Activated CD4-positive, alpha-beta memory T cell treated with anti-CD3 and anti-CD28 coated beads, Interleukin-2, amount 10 ng/mL, durations not matched to agents 7 days and 5 days (primary cell): ENCODE measurements at places on chromosomes 3 and 15. TPM values are rescaled to one million over a fixed set of nuclear protein-coding genes. Genes with fewer than 3 reads are reported as not detected.
A peak's percentile ranks its signal among the peaks of the same experiment; 100 is the strongest.

- no peak overlapping the region for H3K27ac ChIP-seq
- H3K36me3 ChIP-seq = peaks cover 3% of the 10 kb centered on the region
- no peak overlapping the region for H3K4me3 ChIP-seq
- peaks cover 8% of the 10 kb centered on the region for H3K4me1 ChIP-seq
- DNase-seq = no peak
- H3K27me3 ChIP-seq = peaks cover 11% of the 10 kb centered on the region
Measured at GRCh38 chr3:171688002-171688401, 122.3 kb downstream of the PLD1 start.

- peak overlapping the region; percentile 23 for H3K27ac ChIP-seq
- H3K4me1 ChIP-seq = peaks cover 24% of the 10 kb centered on the region
- peaks cover 69% of the 10 kb centered on the region for H3K36me3 ChIP-seq
- no peak overlapping the region for H3K4me3 ChIP-seq
- no peak for DNase-seq
Measured at GRCh38 chr15:90465930-90466567, 63.7 kb upstream of the CRTC3 start.

ARL6 gene
- total RNA-seq = 7.6 TPM

ADCY5 gene
- not detected for total RNA-seq

GRCh38 chr3:122382888-122383666, at the start of gene MIX23:
TSS of gene MIX23 (minus strand) at chr3:122383231. CDS start at chr3:122383224, 7 bp downstream.
- H3K4me1 ChIP-seq = peaks cover 57% of the 10 kb centered on the region
- no peaks in the 10 kb centered on the region for H3K27me3 ChIP-seq
- peak within 1 kb of the TSS; percentile 88 for H3K4me3 ChIP-seq
- DNase-seq = peak; percentile 87
- H3K27ac ChIP-seq = peak within 1 kb of the TSS; percentile 86

GRCh38 chr3:185645596-185646381, 59.7 kb downstream of the SENP2 start:
- H3K27ac ChIP-seq = no peak overlapping the region
- H3K36me3 ChIP-seq = no peaks in the 10 kb centered on the region
- H3K4me1 ChIP-seq = no peaks in the 10 kb centered on the region
- peaks cover 7% of the 10 kb centered on the region for H3K27me3 ChIP-seq

DNA sequence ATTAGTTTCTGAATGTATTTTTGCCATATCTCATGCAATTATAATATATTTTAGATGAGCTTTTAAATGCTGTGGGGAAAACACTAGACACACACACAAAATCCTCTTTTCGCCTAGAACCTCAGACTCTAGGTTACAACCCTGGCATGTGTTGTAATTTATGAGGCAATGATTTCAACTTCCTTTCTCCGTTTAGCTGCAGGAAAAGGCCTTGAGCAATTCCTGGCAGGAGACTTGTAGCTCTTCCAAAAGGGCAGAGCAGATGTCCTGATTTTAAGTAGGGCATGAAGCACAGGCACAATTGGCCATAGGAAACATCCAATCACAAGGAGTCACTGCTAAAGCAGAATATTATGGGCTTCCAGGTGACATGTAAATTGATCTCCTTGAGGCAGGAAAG, 82.0 kb downstream of the GPR156 start:
- no peaks in the 10 kb centered on the region for H3K36me3 ChIP-seq
- H3K4me3 ChIP-seq = no peak overlapping the region
- no peaks in the 10 kb centered on the region for H3K27me3 ChIP-seq
- H3K27ac ChIP-seq = no peak overlapping the region
- DNase-seq = no peak
- no peaks in the 10 kb centered on the region for H3K4me1 ChIP-seq

PLAAT1 gene
- not detected for total RNA-seq

NANOGP8 gene
- not detected for total RNA-seq

CFAP100 gene
- total RNA-seq = not detected

GRCh38 chr15:34933432-34933975, 36.0 kb downstream of the AQR start:
- H3K27ac ChIP-seq = no peak overlapping the region
- H3K4me1 ChIP-seq = peaks cover 13% of the 10 kb centered on the region
- peaks cover 47% of the 10 kb centered on the region for H3K36me3 ChIP-seq
- no peak overlapping the region for H3K4me3 ChIP-seq
- H3K27me3 ChIP-seq = no peaks in the 10 kb centered on the region
